ENCODE measurements at places on chromosomes 5 and 9.

- DNase-seq = no peak
Observed at GRCh38 chr5:135814316-135814715, 20.1 kb upstream of the SLC25A48 start.

GRCh38 chr5:160133918-160134304 lies 14.7 kb upstream of the PWWP2A start:
- DNase-seq = no peak

DNA sequence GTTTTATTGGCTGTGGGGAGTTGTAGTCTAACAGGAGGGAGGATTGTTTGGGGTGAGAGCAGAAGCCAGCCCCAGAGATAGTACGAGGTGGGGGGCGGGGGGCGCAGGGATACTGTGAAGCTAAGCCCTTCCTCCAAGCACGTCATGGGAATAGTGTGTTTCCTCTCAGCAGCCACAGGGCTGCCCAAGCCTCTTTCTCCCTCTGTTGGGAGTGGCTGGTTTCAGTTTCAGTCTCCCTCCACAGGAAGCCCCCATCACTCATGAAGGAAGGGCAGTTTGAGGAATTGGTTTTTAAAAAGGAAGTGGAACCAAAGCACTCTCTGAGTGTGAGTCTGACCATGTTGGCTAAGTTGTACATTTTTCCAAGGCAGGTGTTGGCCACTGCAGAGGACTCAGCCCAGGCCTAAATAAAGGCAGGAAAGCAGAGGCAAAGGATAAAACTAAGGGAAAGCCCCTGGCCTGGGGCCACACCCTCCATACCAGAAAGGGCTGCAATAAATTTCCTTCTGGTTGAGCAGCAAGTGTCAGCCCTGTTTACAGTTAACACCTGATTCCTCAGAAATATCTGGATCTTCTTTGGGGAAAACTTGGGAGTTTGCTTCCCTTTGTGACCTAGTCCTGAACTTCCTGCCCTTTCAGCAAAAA lies 3.2 kb downstream of the RAB24 start:
- peak; percentile 94 for DNase-seq

- no peak for DNase-seq
Observed at GRCh38 chr9:131423171-131423581, 29.3 kb downstream of the PRRC2B start.

DNA sequence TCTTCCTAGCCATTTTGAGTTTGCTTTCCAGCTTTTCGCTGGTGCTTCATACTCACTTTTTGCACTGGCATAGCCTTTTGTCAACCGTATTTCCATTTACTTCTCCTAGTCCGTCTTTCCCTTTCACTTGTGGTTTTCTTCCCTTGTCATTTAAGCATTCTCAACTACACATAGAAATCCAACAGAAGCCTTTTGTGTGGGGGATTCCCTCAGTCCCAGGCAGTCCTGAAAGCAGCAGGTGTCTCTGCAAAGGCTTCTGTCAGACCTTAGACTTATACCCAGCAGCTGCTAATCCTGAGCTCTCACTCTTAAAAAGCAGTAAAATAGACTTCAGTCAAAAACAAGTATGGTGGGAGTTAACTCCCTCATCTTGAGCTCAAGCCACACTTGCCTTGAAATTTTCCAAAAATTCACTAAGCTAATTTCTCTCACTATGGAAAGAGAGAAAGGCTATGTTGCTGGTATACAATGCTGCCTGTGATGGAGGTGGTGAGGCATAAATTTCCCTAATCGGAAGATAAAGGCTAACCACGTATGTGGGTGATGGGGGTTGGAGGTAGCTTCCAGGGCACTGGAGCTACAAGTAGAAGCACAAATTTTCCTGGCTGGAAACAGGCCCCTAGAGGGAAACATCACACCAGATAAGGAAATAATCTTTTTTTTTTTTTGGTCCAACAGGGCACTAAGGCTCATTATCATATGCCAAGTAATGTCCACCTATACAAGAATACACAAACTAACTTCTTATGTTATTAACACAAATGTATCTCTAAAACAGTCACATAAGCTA lies 34.8 kb upstream of the IFNK start:
- DNase-seq = no peak

DNA sequence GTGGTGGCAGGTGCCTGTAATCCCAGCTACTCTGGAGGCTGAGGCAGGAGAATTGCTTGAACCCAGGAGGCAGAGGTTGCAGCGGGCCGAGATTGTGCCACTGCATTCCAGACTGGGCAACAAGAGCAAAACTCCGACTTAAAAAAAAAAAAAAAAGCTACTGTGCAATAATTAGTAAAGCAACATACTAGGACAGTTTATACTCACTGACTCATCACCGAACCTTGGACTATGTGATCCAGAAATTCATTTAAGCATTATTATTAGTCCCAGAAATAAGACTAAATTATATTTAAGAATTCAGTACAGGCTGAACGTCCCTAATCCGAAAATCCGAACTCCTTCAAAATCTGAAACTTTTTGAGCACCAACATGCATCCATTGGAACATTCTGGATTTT lies 37.8 kb downstream of the GOLPH3 start:
- DNase-seq = no peak

- DNase-seq = no peak
Observed at GRCh38 chr5:36790847-36791246, 85.7 kb upstream of the NIPBL start.

- DNase-seq = no peak
Observed at GRCh38 chr5:121735618-121736017, 116.1 kb upstream of the FTMT start.

DNA sequence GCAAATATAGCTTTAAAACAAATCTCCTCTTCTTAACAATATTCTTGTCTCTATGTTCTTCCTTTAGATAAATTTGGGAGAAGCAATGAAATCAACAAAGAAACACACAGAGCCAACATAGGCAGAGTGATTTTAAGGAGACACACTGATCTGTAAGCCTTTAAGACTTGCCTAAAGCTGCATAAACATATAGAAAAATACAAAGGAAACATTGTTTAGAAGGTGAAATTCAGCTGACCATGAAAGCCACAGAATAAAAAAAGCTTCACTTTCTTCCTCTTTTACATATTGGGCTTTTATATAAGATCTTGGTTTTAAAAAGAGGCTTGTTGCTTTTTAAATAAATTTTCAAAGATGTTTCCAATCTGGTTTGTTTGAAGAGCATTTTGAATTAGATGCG lies 1277.5 kb downstream of the EFNA5 start:
- DNase-seq = no peak

DNA sequence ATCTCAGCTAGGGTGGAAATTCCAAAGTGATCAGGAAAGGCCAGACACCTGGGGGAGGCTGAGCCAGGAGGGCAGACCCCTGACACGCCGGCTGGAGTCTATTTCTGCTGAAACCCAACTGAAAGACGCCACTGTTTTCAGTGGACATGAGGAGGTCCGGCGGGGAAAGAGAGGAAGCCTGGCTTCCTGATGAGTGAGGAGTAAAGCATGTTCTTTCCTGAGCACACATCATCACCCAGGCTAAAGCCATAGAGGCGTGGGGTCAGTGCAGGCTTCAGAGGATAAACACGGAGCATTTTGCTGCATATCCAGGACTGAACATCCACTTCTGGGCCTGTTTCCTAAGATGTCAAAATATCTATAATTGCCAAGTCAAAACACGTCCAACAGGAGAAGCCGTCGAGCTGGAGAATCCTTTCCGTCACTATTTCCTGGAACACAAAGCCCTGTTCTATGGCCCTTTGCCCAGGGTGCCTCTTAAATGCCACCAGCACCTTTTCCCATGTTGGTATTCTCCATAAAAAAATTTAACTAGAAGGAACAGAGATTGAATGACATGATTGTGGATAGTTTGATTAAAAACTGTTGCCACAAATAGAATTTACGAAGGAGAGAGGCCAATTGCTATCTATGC lies 597.9 kb upstream of the ADAMTS16 start:
- no peak for DNase-seq

DNA sequence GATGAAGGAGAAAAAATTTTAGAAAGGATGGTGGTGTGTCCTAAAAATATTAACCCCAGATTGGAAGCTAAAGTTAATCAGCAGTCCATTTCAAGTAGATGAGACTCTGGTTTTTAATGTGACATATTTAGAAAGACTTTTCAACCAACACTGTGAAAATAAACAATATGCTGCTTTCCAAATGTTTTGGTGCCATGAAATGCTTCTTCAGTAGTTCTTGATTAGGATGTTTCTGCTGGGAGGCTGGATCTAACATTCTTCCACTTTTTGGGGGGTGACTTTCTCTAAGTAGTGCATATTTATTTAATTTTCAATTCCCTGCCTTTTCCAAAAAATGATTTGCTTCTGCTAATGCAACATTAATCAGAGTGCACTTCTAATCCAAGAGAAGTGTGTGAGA lies 593.3 kb upstream of the DMAC1 start:
- no peak for DNase-seq

- no peak for DNase-seq
Observed at GRCh38 chr5:133129289-133129688, 77.5 kb downstream of the HSPA4 start.

DNA sequence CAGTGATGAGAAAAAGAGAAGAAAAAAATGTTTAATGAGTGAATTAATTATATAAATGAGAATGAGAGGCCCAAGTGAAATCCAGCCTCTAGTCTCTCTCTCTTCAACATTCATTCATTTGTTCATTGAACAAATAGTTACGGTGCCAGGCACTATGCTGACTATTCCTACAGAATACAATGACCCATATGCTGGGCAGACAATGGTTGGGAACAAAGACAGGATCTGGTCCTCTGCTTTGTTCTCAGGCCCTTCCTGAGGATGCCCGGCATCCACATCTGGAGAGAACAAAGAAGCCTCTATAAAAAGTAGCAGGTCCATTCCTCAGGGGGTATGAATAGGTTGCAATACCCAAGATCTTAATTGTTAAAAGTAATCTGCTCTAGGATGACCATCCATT lies 6.9 kb downstream of the ADAM19 start:
- DNase-seq = no peak

GRCh38 chr5:120152472-120152871 lies 311.6 kb upstream of the PRR16 start:
- no peak for DNase-seq
